Kidney (tissue), 22 donors: ENCODE measurements at places on chromosomes 2 and 18.

DNA sequence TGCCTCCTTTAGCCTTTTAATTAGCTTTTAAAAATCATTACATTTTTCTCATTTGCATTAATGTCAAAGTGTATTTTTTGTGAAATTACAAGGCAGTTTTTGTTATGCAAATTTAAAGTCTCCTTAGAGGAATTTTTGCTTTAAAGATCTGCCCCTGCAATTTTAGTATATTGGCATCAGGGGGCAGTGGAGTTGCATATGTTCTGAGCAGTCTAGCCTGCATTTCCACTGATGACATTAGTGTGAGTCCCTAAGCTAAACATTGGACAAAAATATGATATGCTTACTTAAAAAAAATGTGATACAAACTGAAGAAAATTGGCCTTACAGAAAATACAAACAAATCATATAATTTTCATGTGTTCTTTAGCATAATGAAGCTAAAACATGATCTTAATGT is 426.5 kb downstream of the SLC4A3 start:
- H3K36me3 ChIP-seq = no peaks in the 10 kb centered on the region
- H3K27ac ChIP-seq = no peak overlapping the region
- H3K4me1 ChIP-seq = no peaks in the 10 kb centered on the region
- no peak overlapping the region for H3K4me3 ChIP-seq
- no peaks in the 10 kb centered on the region for H3K27me3 ChIP-seq

- no peaks in the 10 kb centered on the region for H3K36me3 ChIP-seq
- H3K27me3 ChIP-seq = no peaks in the 10 kb centered on the region
- DNase-seq = no peak
- H3K27ac ChIP-seq = no peak overlapping the region
- no peaks in the 10 kb centered on the region for H3K4me1 ChIP-seq
- H3K4me3 ChIP-seq = no peak overlapping the region
Observed at GRCh38 chr2:54090521-54091117, 24.8 kb upstream of the ACYP2 start.

DNA sequence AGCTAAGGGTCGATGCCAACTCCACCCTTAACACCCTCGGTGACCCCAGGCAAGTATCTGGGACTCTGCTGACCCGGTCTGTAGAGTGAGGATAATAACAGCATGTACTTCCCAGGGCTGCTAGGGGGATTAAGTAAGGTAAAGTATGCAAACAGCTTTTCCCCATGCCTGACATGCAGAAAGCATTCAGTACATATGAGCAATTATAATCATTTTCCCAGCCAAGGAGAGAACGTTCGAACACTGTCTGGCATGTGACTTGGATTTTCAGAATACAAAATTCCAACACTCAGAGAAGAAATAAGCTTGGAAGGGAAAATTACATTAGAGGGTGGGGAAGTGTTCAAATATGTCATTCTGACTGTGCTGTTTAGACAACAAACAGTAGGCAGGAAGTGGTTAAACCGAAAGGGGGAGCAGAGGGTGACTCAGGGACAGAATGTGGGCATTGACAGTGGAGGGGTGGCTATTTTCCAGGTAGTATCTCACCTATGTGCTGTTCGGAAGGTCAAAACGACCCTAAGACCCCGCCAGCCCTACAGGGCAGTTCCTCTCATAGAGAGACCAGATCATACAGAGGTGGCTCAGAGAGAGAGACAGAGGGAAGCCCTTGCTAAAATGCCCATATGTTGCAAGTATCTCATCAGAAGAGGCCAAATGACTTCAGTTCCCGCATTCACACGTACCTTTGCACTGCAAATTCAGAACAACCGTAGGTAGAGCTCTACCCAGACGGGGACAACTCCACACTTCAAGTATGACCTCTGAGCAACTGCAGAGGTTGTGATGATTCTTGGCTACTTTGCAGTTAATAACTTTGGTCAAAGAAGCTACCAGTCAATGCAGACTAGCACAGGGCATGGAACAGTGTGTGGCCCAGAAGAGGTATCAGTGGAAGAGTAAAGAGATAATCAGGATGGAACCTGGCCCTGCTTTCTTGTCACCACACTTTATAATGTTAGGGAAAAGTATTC is 14.8 kb downstream of the ASPRV1 start:
- H3K36me3 ChIP-seq = no peaks in the 10 kb centered on the region
- no peaks in the 10 kb centered on the region for H3K4me1 ChIP-seq
- no peaks in the 10 kb centered on the region for H3K27me3 ChIP-seq
- no peak for DNase-seq
- H3K4me3 ChIP-seq = no peak overlapping the region
- H3K27ac ChIP-seq = no peak overlapping the region

DNA sequence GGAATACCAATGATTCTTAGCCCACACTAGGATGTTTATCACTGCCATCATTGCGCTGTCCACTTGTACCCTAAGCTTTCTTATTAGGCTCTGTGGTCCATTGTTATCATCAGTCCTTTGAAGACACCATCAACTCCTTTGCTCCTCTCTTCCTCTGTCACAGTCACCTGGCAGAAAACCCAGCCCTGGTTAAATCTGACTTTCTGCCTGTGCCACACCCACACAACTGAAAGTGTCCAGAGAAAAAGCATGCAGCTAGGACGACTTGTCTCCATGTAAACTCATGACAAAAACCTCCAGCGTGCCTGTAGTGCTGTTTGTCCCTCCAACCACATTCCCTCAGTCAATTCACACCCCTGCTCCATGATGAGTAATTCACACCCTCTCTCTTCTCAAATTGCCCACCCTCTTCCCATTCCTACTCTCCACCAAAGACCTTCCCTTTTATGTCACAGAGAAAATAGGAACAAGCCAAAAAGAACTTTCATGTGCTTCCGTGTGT is 297.4 kb upstream of the MGAT5 start:
- no peak for DNase-seq
- H3K4me1 ChIP-seq = no peaks in the 10 kb centered on the region
- H3K4me3 ChIP-seq = no peak overlapping the region
- no peaks in the 10 kb centered on the region for H3K36me3 ChIP-seq

DNA sequence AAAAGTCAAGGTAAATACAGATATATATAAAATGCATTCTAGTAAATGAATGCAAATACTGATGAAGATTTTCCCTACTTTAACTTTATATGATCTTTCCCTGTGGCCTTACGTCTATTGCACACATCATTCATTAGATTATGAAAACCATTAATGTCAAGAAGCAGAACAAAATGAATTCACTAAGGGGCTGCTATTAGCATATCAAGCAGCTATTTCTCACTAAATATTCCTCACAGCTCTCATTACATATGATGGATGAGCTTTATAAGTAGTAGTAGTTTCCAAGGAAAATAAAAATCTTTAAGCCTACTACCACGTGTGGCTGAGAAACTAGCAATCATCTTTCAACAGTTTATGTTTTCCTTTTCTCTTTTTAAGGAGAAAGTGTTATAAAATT is 702.8 kb upstream of the SLC39A10 start:
- H3K27ac ChIP-seq = no peak overlapping the region
- H3K4me3 ChIP-seq = no peak overlapping the region
- H3K4me1 ChIP-seq = no peaks in the 10 kb centered on the region
- H3K36me3 ChIP-seq = no peaks in the 10 kb centered on the region
- no peaks in the 10 kb centered on the region for H3K27me3 ChIP-seq

DNA sequence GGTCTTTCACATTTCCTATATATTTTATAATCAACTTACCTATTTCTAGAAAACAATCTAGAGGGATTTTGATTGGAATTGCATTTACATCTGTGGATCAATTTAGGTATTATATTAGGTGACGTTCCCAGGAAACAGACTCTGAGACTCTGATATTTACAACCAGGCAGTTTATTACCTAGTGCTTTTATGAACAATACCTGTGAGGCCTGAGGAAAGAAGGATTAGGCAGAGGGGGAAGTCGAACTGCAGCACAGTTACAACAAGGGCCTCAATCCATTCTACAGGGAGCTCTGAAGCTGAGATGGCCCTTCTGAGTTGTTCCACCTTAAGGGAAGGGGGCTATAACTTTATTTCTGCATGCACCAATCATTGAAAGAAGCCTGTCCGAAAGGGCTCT is 206.9 kb downstream of the MYO1B start:
- H3K4me1 ChIP-seq = peaks cover 3% of the 10 kb centered on the region
- DNase-seq = no peak
- H3K4me3 ChIP-seq = no peak overlapping the region
- H3K36me3 ChIP-seq = no peaks in the 10 kb centered on the region
- H3K27me3 ChIP-seq = no peaks in the 10 kb centered on the region
- no peak overlapping the region for H3K27ac ChIP-seq

GRCh38 chr2:132668189-132668823 is 1.7 kb downstream of the LYPD1 start:
- peak overlapping the region; percentile 61 for H3K4me3 ChIP-seq
- DNase-seq = peak; percentile 87
- no peak overlapping the region for H3K27ac ChIP-seq
- H3K27me3 ChIP-seq = no peaks in the 10 kb centered on the region
